A375 (cell line): ENCODE measurements at places on chromosomes 1 and 21. TPM values are rescaled to one million over a fixed set of nuclear protein-coding genes. Genes with fewer than 3 reads are reported as not detected.

The PRELP gene
- total RNA-seq: not detected in 2 replicates

The ANKRD45 gene
- total RNA-seq: 0.45 and 0.61 TPM in 2 replicates

The PADI1 gene
- total RNA-seq: 0.23 TPM in 1 of 2 replicates, not detected in the other

The CALML6 gene
- 0.53 and 2.4 TPM in 2 replicates for total RNA-seq

The ADAMTS5 gene
- 0.15 and 0.19 TPM in 2 replicates for total RNA-seq

The IQCC gene
- 5.8 and 6.1 TPM in 2 replicates for total RNA-seq

The C1orf87 gene
- total RNA-seq: not detected in 2 replicates

The LRRC42 gene
- total RNA-seq: 15.8 and 17.8 TPM in 2 replicates

The GJA4 gene
- total RNA-seq: not detected in 2 replicates

The GBP2 gene
- total RNA-seq: 16.2 and 22.2 TPM in 2 replicates

The OR2L13 gene
- not detected in 2 replicates for total RNA-seq

The EPHA2 gene
- total RNA-seq: 283 and 306 TPM in 2 replicates

The TCHHL1 gene
- total RNA-seq: not detected in 2 replicates
